ENCODE measurements at places on chromosomes 16 and 17.
A peak's percentile ranks its signal among the peaks of the same experiment; 100 is the strongest.

DNA sequence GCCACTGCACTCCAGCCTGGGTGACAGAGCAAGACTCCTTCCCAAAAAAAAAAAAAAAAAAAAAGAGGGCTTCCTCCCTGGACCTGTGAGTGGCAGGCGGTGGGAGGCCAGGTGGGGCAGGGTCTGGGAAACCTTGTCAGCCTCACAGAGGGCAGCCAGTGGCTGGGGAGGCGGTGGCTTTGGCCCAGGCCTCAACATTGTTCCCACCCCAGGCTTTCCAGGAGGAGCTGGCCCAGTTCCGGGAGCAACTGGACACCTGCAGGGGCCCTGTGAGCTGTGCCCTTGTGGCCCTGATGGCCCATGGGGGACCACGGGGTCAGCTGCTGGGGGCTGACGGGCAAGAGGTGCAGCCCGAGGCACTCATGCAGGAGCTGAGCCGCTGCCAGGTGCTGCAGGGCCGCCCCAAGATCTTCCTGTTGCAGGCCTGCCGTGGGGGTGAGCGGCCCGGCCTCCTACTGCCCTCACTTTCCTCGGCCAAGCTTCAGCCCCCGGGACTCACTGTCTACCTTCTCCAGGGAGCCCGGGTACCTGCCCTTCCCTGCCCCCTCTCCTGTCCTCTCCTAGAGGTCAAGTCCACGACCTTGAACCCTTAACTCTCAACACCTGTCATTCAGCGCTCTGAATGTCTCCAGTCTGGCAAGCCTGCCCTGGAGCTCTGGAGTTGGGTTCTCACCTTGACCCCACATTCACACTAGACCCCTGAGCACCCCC lies 12.4 kb downstream of the ZNF213 start:
- no peak for DNase-seq

GRCh38 chr17:5247621-5248020 lies 13.0 kb upstream of the SCIMP start:
- no peak for DNase-seq

- DNase-seq = no peak
Measured at GRCh38 chr17:17911001-17911613, 61.1 kb downstream of the TOM1L2 start.

DNA sequence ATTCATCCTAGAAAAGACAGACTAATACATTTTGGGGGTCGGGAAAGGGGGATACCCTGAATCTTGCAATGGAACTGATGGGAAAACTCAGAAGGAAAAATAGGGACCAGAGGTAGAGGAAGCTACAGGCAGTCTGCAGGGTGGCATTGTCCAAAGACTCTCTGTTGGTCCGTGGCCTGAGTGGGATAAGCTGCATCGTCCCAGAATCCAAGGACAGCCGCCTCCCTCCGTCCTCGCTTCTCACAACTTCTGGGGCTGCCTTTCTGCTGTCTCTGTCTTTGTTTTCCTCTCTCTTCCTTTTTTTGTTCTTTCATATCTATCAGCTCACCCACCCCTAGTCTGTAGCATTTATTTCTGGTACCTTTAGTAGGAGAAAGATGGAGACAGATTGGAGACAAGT lies 1052.6 kb upstream of the RBFOX1 start:
- DNase-seq = no peak

DNA sequence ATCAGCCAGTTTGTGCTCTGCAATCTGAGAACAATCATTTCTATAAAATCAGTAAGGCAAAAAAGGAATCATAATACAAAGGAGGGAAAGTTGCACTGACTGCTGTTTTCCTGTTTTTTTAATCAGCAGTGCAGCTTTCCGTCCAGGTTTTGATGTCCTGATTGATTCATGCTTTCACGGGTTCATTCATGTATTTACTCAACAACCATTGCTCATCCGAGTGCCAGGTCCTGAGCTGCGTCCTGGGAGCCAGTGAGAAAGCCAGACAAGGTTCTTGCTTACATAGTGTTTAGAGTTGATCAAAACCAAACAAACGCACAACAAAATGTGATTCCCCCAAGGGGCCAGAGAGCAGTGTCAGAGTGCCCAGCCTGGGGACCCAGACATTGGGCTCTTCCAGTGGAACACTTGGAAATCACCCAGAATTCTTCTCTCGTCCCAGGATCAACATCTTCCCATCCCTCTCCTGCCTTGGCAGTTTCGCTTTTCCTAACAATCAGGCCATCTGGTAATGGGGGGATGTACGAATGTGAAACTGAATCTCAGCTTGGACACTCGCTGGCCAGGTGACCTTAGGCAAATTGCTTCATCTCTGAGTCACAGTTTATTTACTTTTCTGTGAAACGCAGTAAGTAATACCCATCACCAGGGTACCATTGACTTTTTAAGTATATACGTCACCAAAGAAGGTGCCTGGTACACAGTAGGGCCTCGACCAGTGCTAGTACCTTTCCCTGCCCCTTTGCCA lies 13.3 kb upstream of the C1QL1 start:
- DNase-seq = peak; percentile 55

GRCh38 chr17:73061161-73061560 lies 31.3 kb downstream of the SLC39A11 start:
- no peak for DNase-seq
